ENCODE measurements at places on chromosomes 1 and 21. TPM values are rescaled to one million over a fixed set of nuclear protein-coding genes. Genes with fewer than 3 reads are reported as not detected.
A peak's percentile ranks its signal among the peaks of the same experiment; 100 is the strongest.

Gene NTRK1
- total RNA-seq = 0.61 TPM

Gene AJAP1
- total RNA-seq = 0.77 TPM

Gene TBX19
- total RNA-seq = 3.6 TPM

Gene SGIP1
- total RNA-seq = 5.6 TPM

Gene HES4
- total RNA-seq = 13.5 TPM

Gene PLEKHN1
- 2.0 TPM for total RNA-seq

Gene UTS2
- not detected for total RNA-seq

Gene ATP5PB
- total RNA-seq = 194 TPM

Gene USH2A
- 0.11 TPM for total RNA-seq

Gene SFN
- total RNA-seq = 1.4 TPM

- no peak for DNase-seq
- no peaks in the 10 kb centered on the region for H3K36me3 ChIP-seq
- H3K4me3 ChIP-seq = no peak overlapping the region
- peaks cover 2% of the 10 kb centered on the region for H3K27me3 ChIP-seq
These were observed 43.7 kb upstream of the KCNA3 start for GRCh38 chr1:110718452-110718851.

DNA sequence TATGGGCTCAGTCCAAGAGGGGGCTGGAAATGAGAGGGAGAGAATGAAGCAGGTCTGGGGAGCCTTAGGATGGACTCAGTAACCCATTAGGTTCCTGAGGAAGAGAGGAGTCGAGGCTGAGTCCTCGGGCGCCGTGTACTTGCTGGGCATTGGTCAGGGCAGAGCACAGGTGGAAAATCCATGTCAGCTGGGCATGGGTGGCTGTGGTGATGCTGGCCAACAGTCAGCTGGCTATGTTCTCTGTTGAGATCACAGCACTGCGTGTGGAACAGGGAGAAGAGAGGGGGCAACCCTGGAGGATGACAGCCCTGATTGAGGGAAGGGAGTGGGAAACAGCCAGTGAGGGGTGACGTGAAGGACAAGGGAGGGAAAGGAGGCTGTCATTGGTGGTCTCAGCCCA lies 43.1 kb upstream of the CLSTN1 start:
- H3K4me3 ChIP-seq = no peak overlapping the region
- no peak for DNase-seq
- no peak overlapping the region for H3K27ac ChIP-seq
- no peaks in the 10 kb centered on the region for H3K27me3 ChIP-seq

DNA sequence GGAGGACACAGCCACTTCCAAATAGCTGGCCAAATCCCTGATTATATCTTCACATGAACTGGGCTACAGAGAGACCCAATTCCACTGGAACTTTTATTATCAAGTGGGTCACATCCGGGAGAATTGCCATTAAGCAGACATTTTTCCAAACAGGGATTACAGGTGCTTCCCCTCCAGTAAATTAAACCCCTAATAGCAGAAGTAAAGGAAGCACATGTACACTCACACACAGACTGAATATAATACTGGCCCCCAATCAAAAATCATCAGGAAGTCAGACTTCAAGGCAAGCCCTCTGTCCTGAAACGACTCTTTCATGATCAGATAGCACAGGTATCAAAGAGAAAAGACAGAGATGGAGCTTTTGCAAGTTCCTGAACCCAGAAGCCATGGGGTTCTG lies 118.6 kb upstream of the PPP2R5A start:
- no peak for DNase-seq
- H3K36me3 ChIP-seq = no peaks in the 10 kb centered on the region
- no peak overlapping the region for H3K4me3 ChIP-seq
- no peak overlapping the region for H3K27ac ChIP-seq
- H3K4me1 ChIP-seq = peaks cover 11% of the 10 kb centered on the region

- no peaks in the 10 kb centered on the region for H3K27me3 ChIP-seq
- no peak overlapping the region for H3K4me3 ChIP-seq
- no peak overlapping the region for H3K27ac ChIP-seq
- H3K4me1 ChIP-seq = no peaks in the 10 kb centered on the region
These were observed 607.0 kb downstream of the AGBL4 start for GRCh38 chr1:49416758-49417157.

GRCh38 chr1:48019714-48020315 lies 22.6 kb upstream of the TRABD2B start:
- no peaks in the 10 kb centered on the region for H3K4me1 ChIP-seq
- no peaks in the 10 kb centered on the region for H3K36me3 ChIP-seq
- no peak overlapping the region for H3K4me3 ChIP-seq

- peaks cover 1% of the 10 kb centered on the region for H3K4me1 ChIP-seq
- H3K27me3 ChIP-seq = no peaks in the 10 kb centered on the region
- H3K36me3 ChIP-seq = no peaks in the 10 kb centered on the region
- no peak overlapping the region for H3K4me3 ChIP-seq
- H3K27ac ChIP-seq = no peak overlapping the region
- peak; percentile 69 for DNase-seq
These were observed 487.6 kb downstream of the DPYD start for GRCh38 chr1:97433094-97433823.

- no peak overlapping the region for H3K4me3 ChIP-seq
- no peak for DNase-seq
- no peak overlapping the region for H3K27ac ChIP-seq
- H3K27me3 ChIP-seq = no peaks in the 10 kb centered on the region
These were observed 8.8 kb downstream of the COL24A1 start for GRCh38 chr1:86147755-86148154.

DNA sequence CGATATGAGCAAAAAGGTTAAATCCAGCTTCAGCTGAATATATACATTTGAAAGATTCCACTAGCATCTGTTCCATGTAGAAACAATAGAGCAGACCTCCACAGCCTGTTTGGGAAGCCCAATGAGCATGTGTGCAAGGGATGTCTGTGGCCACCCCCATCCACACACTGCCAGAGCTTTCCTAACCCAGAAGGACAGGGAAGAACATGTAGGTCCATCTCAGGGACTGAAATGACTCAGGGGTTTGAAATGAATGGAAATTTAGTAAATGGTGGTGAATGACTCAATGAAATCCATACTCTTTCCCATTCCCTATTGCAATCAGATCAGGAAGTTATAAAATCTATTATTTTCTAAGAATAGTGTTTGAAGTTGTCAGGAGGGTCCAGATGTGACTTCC lies 397.2 kb downstream of the DUSP10 start:
- no peak overlapping the region for H3K4me3 ChIP-seq
- H3K27ac ChIP-seq = no peak overlapping the region
- H3K4me1 ChIP-seq = no peaks in the 10 kb centered on the region
- no peak for DNase-seq

GRCh38 chr1:7334475-7335035 lies 436.5 kb upstream of the VAMP3 start:
- no peaks in the 10 kb centered on the region for H3K4me1 ChIP-seq
- H3K27ac ChIP-seq = no peak overlapping the region
- H3K27me3 ChIP-seq = no peaks in the 10 kb centered on the region
- peak; percentile 60 for DNase-seq

- H3K4me3 ChIP-seq = no peak overlapping the region
- no peaks in the 10 kb centered on the region for H3K36me3 ChIP-seq
- no peaks in the 10 kb centered on the region for H3K4me1 ChIP-seq
- no peak overlapping the region for H3K27ac ChIP-seq
- H3K27me3 ChIP-seq = no peaks in the 10 kb centered on the region
These were observed 33.4 kb downstream of the TLR5 start for GRCh38 chr1:223109581-223110026.

DNA sequence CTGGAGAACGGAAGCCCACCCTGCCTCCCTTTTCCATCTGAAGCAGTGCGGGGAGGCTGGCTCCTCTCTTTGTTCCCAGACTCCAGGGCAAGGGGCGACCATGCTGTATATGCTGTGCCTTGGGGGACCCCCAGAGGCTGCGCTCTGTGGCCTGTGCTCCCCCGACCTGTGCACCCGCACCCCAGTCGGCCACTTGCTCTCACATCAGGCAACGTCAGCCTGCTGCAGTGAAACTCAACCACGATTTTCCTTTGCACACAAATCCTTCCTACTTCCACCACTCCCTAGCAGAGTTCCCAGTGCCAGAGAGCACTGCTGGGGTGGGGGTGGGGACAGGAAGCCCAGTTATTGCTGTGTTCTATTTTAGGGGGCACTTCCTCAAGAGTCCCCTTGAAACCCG lies 52.5 kb downstream of the SIM2 start:
- H3K36me3 ChIP-seq = no peaks in the 10 kb centered on the region
- H3K4me3 ChIP-seq = no peak overlapping the region
- H3K27me3 ChIP-seq = peaks cover 3% of the 10 kb centered on the region
- peaks cover 22% of the 10 kb centered on the region for H3K4me1 ChIP-seq
- no peak overlapping the region for H3K27ac ChIP-seq

DNA sequence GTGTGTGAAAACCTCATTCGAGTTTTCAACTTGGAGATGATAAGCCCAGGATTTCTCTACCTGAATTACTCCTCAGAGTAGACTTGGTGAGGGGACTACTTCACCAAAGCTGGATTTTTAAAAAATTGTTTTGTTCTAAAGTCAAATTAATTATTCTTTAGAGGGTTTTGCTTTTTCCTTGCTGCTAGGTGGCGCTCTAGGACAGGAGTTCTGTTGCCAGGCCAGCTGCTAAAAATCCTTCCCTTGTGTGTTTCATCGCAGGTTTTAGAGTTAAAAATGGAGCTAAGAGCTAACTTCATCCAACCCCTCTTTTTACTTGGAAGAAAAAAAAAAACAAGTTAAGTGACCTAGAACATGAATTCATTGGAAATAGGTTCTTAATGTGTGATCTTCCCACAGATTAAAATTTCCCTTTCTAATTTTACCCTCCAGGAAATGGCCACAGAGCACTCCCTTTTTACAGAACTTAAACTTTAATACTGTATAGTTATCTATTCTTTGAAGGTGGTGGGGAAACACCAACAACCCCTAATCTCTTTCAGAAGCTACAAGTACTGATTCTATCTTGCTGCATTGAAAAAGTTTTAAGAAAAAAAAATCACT lies 36.7 kb upstream of the FAM163A start:
- no peaks in the 10 kb centered on the region for H3K4me1 ChIP-seq
- H3K27me3 ChIP-seq = no peaks in the 10 kb centered on the region
- H3K27ac ChIP-seq = no peak overlapping the region
- H3K4me3 ChIP-seq = no peak overlapping the region

- DNase-seq = no peak
- no peaks in the 10 kb centered on the region for H3K27me3 ChIP-seq
- H3K4me1 ChIP-seq = peaks cover 9% of the 10 kb centered on the region
- H3K27ac ChIP-seq = peak overlapping the region; percentile 78
- peaks cover 10% of the 10 kb centered on the region for H3K36me3 ChIP-seq
- peak overlapping the region; percentile 93 for H3K4me3 ChIP-seq
These were observed 704 bp downstream of the WDR4 start for GRCh38 chr21:42878678-42878992.

- no peak overlapping the region for H3K27ac ChIP-seq
- no peaks in the 10 kb centered on the region for H3K4me1 ChIP-seq
- H3K36me3 ChIP-seq = no peaks in the 10 kb centered on the region
- no peak for DNase-seq
- no peak overlapping the region for H3K4me3 ChIP-seq
These were observed 13.2 kb downstream of the COQ8A start for GRCh38 chr1:226953175-226953800.

- peak; percentile 29 for DNase-seq
- H3K36me3 ChIP-seq = no peaks in the 10 kb centered on the region
- no peak overlapping the region for H3K4me3 ChIP-seq
- H3K27ac ChIP-seq = no peak overlapping the region
These were observed 533.6 kb downstream of the PTPRC start for GRCh38 chr1:199172171-199173124.

DNA sequence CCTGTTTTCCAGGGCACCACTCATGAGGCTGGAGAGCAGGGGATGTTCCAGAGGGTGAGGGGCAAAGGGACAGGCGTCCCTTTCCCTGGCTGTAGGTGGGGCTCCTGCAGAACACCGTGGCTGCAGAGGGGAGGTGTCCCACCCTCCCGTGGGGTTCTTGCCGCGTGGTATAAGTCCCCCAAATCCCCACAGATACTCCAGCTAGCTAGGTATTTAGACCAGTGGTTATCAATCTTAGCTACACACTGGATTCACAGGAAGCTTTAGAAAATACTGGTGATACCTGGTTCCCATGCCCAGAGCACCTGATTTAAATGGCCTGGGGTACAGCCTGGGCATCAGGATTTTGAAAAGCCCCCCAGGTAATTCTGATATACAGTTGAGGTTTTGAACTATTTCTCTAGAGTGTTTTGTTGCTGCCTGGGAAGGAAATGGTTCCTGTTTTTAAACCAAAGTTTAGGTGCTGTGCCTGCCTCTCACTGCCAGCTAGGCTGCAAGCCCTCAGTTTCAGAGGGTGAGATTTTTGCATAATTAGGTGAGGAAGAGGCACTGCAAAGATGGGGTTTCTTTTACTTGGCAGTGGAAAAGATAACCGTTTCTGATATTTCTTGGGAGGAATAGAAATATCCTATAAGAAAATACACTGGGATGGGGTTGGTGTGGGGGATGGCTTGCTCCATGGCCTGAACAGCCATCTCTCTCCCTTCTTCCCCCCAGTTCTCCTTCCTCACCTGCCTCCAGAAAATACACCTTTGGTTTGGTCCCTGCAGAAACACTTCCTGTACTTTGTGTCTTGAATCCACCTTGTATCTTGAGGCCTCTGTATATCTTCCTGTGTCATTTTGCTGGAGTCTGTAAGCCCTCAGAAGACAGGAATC lies 51.7 kb downstream of the RASSF5 start:
- no peaks in the 10 kb centered on the region for H3K36me3 ChIP-seq
- no peak for DNase-seq
- no peak overlapping the region for H3K27ac ChIP-seq

- no peaks in the 10 kb centered on the region for H3K4me1 ChIP-seq
- DNase-seq = peak; percentile 7
- no peaks in the 10 kb centered on the region for H3K36me3 ChIP-seq
- H3K4me3 ChIP-seq = no peak overlapping the region
- no peak overlapping the region for H3K27ac ChIP-seq
- H3K27me3 ChIP-seq = no peaks in the 10 kb centered on the region
These were observed 123.5 kb downstream of the CRB1 start for GRCh38 chr1:197391303-197392226.

DNA sequence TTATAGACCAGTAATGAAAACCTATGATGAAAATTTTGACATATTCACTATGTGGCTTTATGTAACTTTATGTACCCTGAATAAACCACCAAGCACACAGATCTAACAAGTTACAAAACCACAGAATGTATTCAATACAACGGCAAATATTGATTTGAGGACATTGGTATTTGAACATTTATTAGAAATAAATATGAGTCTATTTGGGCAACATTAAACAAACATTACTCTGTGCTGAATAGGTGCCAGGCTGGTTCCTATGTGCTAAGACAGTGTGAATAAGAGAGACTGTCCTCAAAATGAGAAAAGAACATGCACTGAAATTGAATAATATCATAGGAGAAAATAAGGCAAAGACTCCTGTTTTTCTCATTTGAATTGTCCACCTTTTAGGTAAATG lies 1341.2 kb downstream of the PLA2G4A start:
- H3K4me3 ChIP-seq = no peak overlapping the region
- no peak overlapping the region for H3K27ac ChIP-seq
- no peaks in the 10 kb centered on the region for H3K36me3 ChIP-seq
- no peak for DNase-seq
- H3K4me1 ChIP-seq = no peaks in the 10 kb centered on the region

- no peaks in the 10 kb centered on the region for H3K36me3 ChIP-seq
- H3K27ac ChIP-seq = no peak overlapping the region
- no peak overlapping the region for H3K4me3 ChIP-seq
- no peaks in the 10 kb centered on the region for H3K27me3 ChIP-seq
These were observed 9.5 kb downstream of the XCL1 start for GRCh38 chr1:168585937-168586336.

GRCh38 chr1:7680207-7680954 lies 90.7 kb upstream of the VAMP3 start:
- DNase-seq = peak; percentile 90
- H3K27me3 ChIP-seq = no peaks in the 10 kb centered on the region
- H3K36me3 ChIP-seq = no peaks in the 10 kb centered on the region
- H3K27ac ChIP-seq = no peak overlapping the region

Measured in lung (tissue), 17 donors.